ENCODE measurements at places on chromosomes 1 and 21.
A peak's percentile ranks its signal among the peaks of the same experiment; 100 is the strongest.

GRCh38 chr21:25467896-25468295 lies 139.4 kb downstream of the MRPL39 start:
- no peak for DNase-seq

DNA sequence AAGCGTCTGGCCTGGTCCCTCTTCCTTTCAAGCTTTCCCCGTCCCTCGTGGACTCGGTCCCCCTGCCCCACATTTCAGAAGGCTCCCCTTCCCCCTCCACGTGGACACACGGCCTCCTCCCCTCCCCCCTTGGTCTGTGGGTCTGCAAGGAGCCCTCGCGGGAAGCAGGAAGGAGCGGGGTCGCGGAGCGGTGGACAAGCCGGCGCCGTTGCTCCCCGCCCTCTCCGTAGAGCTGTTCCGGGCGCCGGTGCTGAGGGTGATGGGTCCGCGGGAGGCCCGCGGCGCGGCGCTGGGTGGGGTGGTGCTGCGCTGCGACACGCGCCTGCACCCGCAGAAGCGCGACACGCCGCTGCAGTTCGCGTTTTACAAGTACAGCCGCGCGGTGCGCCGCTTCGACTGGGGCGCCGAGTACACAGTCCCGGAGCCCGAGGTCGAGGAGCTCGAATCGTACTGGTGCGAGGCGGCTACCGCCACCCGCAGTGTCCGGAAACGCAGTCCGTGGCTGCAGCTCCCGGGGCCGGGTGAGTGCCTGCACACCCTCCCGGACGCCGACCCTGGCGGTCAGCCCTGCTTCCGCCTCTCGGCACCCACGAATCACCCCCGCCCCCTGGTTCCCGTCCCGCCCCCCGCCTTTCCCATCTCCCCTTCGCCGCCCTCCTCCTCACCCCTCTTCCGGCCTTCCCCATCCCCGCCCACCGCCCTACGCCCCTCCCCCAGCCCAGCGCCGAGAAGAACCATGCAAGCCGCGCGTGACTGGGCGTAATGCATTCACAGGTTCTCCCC lies 5.3 kb downstream of the FCRLB start:
- DNase-seq: peak; percentile 69

DNA sequence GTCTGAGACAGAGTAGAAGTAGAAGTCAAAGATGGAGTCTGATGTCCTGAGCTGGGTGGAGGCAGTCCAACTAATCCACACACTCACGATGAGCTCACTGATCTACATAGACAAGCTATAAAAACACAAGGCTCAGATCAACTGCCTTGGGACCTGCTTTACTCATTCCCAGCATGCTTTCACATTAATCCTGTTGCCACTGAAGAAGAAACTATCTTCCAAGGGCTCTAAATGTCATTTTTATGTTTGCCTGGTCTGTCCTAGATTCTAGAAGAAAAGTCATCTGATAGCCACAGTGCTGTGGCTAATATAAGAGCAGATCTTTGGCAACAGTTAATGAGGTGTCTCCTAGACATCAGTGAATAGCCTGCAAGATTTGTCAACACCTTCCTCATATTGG lies 522.7 kb downstream of the NUF2 start:
- no peak for DNase-seq

- peak; percentile 11 for DNase-seq
Measured at GRCh38 chr1:71521655-71522264, 440.9 kb upstream of the ZRANB2 start.

DNA sequence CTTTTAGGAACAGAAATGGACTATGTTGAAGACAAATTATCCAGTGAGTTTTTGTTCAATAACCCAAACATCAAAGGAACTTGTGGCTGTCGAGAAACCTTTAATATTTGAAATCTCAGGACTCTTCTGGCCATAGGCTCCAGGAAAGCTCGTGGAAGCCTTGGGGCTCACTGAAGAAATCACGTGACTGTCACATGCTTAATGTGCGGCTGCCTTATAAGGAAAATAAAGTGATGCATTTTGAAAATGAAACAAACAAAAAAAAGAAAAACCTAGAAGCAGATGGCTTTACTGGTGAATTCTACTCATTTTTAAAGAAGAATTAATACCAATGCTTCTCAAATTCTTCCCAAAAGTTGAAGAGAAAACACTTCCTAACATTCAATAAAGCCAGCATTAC lies 228.4 kb upstream of the RAB4A start:
- no peak for DNase-seq

- DNase-seq: no peak
Measured at GRCh38 chr1:173779936-173780335, 44.5 kb upstream of the DARS2 start.

GRCh38 chr1:230189341-230189740 lies 122.3 kb downstream of the GALNT2 start:
- no peak for DNase-seq

DNA sequence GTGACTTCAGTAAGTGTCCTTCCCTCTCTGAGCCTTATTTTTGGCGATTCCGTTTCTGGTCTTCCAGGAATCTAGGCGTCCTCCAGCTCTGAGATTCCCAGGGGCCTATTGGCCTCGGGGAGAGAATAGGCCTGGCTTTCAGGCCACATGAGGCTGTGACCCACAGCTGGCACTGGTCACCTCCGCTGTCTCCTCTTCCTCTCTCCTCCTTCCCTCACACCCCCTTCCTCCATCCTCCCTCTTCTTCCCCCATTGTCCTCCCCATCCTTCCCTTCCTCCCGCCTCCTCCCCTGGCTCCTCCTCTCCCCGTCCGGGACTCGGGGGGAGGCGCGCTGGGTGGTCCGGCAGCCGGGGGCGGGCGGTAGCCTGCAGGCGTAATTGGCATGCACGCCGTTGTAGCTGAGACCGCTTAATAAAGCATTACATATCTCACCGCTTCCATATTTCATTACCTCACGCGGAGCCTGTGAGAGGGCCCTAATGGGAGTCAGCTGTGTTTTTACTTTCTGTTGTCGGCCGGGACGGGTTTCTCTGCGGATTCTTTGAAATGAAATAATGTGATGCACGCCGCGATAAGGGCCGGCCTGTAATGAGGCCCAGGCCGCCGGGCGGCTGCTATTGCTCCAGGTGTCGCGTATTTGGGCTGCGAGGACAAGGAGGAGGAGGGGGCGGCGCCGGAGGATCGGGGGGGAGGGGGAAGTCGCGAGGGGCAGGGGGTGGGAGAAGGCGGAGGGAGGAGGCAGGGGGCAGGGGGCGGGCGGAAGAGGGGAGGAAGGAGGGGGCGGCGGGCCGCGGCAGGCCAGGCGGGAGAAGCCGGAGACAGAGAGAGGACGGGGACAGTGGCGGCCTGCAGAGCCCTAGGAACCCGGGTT lies 95.3 kb downstream of the FOXD2 start:
- peak; percentile 29 for DNase-seq

- no peak for DNase-seq
Measured at GRCh38 chr1:230693221-230693620, 20.7 kb downstream of the AGT start.

GRCh38 chr1:226211181-226211821 lies 12.2 kb upstream of the MIXL1 start:
- no peak for DNase-seq

DNA sequence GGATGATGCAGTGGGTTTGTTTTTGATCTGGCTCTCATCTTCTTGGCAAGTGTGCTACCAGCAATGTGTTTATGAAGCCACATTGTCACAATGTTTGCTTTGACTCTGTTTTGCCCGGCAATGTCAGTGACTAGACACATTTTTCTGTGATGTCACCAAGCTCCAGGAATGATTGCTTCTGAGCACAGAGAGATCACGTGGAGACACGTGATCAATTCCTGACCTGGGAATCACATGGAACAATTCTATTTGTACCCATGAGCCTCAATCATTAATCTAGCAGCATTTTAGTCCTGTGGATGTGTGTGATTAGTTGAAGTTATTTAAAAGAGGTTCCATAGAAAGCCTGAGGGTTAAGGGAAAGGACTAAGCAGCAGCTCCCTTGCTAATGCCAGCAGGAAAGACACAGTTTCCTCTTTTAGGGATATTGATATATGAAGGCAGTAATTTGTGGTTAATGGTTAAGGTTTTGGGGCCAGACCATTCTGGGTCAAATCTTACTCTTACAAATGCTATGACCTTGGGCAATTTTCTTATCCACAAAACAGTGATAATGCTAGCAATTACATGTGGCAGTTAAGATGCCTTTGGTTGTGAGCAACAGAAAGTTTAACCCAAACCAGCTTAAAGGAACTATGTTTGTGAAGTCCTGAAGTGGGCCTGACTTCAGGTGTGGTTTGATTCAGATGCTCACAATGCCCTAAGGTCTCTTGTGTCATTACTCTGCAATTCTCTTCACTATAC lies 59.0 kb downstream of the FASLG start:
- DNase-seq: no peak

- DNase-seq: no peak
Measured at GRCh38 chr21:44377201-44377921, 23.9 kb downstream of the TRPM2 start.

GRCh38 chr1:51919684-51920083 lies 41.2 kb upstream of the NRDC start:
- DNase-seq: no peak

- DNase-seq: no peak
Measured at GRCh38 chr1:8910914-8911313, 32.4 kb upstream of the ENO1 start.

DNA sequence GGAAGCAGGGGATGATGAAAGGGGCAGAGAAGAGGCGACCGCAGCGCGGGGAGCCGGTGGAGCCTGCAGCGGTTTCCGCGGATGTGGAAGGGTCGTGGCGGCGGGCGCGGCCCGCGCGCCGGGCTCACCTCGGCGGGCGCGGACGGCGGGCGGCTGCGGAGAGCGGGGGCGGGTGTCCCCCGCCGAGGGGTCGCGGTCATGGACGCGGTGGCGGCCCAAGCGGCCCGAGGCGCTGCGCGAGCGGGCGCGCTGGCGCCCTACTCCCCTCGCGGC lies 572 bp downstream of the LPGAT1 start:
- no peak for DNase-seq

DNA sequence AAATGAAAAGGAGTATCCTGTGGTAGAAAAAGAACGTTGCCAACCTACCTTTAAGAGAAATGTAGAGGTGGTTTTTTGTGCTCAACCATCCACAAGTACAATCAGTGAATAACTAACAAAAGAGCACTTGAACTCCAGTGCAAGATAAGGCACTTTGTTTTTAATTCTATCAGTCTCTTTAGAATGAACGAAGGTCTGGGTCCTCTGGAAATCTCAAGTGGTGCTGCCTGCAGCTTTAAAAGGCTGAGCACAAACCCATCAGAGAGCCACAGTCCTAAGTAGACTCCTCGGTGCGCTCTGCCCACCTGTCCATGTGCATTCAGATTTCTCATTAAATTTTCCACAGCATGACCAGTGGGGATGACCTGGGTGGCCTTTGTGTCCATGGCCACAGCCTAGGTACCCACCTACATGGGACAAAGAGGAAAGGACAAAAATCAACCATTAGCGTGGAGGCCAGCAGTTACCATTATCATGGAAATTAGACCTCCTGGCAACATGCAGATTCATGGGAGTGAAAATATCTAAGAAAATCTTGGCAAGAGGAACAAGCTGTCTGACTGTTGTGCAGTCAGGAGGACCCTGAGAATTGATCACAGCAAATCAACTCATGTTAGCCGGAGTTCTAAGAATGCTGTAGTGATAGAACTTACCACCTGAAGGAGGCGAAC lies 9.4 kb downstream of the TRIM45 start:
- no peak for DNase-seq

DNA sequence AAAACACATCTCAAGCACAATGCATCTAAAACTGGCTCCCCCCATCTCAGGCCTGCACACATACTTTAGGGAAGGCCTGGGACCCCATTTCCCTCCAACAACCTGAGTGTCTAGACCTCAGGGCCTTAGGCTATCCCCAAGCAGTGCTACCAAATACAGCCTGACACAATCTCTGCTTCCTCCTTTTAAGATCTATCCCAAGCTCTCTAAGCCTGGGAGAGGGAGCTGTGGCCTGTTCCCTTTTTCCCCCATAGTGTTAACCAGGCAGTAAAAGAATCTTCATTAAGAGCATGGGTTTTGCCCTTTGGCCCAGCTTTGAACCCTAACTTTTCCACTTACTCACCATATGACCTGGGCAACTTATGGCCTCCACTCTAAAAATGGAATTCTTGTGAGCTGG lies 10.8 kb upstream of the COL8A2 start:
- no peak for DNase-seq

DNA sequence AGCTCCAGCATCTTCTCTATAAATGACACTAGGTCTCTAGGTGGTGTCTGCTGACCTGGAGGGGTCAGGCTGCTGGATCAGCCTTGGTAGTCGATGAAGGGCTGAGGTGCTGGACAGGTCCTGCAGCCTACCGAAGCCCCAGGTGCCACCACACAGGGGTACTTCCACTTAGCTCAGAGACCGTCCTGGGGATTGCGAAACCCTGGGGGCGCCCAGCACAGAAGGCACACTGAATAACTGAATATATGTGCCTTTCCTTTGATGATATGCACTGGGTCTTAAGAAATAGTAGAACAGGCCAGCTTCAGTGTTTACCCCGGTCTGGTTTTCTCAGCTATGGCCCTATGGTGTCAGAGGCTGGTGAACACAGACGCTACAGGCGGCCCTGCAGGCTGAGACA lies 10.9 kb downstream of the UBE2J2 start:
- no peak for DNase-seq

GRCh38 chr21:15759469-15759868 lies 29.7 kb downstream of the USP25 start:
- DNase-seq: no peak

- no peak for DNase-seq
Measured at GRCh38 chr1:23627069-23627735, 64.4 kb upstream of the RPL11 start.

- no peak for DNase-seq
Measured at GRCh38 chr1:207243442-207244408, 77.8 kb upstream of the CD55 start.

DNA sequence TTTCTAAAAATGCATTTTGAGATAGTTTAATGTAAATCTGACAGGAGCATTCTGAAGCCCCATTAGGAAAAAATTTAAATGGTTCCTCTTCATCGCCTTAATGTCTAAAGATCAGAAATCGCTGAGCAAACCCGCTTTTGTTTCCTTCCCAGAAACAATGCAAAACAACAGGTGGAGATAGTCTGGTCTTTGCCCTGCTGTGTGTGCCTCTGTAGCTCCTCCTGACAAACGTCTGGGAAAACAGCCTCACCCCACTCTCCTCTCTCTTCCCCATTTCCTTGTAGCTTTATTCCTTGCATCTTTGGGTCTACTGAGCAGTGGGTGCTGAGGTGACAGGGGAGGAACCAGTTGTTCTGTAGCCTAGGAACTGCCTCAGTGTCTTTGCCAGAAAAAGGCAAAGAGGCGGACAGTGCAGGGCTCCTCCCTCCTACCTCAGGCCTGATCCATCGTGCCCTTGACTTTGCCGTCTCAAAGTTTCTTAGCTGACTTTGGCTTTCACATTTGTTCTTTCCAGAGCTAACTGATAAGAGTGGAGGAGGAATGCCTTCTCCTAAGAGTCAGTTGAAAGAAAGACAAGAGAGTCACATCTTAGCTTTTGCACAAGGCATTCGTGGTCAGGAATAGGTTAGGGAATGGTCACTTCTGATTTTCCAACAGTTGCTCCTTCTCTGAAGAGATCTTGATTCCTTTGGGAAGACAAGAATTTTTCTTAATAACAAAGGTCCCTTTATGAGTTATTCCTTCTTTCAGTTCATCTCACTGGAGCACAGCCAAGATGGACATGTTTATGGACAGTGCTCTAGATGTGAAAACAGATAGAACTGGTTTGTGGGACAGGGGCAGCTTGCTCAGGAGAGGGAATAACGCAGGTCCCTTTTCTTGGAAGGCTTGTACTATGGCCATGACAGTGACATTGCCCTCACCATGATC lies 24.9 kb downstream of the SYT11 start:
- DNase-seq: no peak
